ENCODE measurements at places on chromosomes 4 and X.

DNA sequence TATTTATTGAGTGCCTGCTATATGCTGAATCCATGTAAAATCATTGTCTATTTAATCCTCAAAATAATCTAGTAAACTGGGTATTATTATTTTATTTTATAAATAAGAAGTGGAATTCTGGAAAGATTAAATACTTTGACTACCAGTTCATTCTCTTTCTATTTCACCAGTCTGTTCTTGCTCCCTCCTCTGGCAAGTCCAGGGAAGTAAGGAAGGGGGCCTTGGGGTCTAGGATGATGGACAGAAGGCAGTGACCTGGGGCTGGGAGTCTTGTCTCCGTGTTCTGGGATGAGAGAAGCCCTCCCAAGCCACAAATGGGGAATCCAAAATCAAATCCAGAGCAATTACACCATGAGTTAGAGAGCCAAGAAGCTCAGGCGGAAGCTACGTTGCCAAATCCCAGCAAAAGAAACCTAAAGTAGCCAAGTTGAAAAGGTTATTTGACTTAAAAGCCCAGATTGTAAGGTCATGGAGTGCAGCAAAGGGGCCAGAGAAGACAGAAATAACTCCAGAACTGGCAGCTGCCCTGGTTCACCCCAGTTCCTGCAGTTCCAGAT, 28.3 kb upstream of the PARM1 start:
- DNase-seq = no peak

- no peak for DNase-seq
Observed at GRCh38 chr4:130600706-130601105, 1504.8 kb downstream of the C4orf33 start.

- DNase-seq = no peak
Observed at GRCh38 chrX:22800806-22801205, 199.0 kb upstream of the DDX53 start.

- DNase-seq = no peak
Observed at GRCh38 chr4:156547439-156547838, 424.2 kb downstream of the PDGFC start.

- DNase-seq = no peak
Observed at GRCh38 chr4:119559044-119559647, 69.5 kb downstream of the PDE5A start.

Data from C1 segment of cervical spinal cord (tissue), 14 donors.